ENCODE measurements at places on chromosomes 4 and X.

DNA sequence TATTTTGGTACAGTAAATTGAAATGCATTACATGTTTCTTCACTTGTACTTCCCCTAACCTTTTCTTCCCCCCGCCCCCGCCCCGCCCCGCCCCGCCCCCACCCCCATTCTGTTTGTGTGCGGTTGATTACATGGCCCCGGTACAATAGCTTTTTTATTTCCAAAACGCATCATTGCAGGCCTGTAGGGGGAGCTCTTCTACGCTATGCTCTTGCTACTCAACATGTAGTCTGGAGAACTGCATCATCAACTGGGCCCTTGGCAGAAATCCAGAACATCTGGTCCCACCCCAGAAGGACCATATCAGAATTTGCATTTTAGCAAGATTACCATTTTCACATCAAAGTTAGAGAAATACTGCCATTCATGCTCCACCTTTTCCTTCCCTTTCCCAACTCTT lies 333.3 kb upstream of the DDX53 start:
- no peak for DNase-seq

DNA sequence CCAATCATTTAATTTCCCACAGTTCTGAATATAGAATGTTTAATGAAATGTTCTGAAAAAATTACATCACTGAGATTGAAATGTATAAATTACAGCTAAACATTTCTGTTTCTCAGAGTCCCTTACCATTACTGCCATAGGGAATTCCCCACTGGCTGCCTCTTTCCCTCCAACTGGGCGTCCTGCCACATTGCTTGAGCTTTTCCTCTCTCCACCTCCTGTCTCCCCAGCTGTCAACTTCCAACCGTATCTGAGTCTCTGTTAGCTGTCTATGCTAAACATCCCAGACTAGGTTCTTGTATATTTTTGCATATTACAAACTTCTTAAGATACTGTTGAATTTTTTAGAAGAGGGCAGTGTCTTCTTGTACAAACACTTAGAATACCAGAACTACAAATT lies 407.3 kb upstream of the SLIT2 start:
- DNase-seq, result no peak

DNA sequence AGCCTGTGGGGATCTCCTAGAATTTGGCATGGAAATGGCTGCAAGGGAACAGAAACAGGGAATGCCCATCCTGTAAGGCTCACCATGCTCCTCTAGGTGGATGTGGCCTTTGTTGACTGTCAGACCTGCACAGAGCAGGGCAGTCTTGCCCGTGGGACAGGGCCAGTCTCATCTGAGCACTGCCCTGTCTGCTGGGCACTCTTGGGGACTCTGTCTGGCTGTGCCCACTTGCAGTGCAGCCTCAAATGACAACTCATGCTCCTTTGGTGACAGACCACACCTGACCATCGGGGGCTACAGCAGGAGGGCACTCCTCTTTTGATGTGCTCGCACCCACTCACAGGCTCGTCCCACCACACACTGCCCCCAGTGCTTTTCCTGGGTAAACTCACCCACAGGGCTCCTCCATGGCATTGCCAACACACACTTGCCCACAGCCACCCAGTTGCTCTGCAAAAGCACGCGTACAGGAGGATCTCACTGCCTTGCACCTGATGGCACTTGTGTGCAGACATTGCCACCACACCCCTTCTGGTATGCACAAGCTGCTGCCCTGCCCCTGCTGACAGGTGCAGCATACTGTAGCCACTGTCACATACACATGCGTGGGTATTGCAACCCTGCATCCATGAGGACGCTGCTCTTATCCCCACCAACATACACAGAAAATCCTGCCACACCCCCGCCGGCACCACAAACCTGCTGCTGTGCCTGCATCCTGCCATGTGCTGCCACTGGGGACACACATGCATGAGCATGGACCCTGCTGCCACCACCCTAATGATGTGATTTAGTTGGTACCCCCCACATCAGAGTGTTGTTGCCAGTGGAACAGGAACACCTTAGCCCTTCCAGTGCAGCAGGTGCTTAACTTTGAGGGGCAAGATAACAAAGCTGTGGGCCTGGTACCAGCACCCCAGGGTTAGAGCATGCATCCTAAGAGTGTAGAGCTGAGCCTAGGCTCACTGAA lies 100.1 kb upstream of the ARHGEF9 start:
- DNase-seq, result no peak

GRCh38 chr4:142110136-142110535 lies 473.8 kb downstream of the IL15 start:
- DNase-seq, result no peak

GRCh38 chrX:68923147-68923546 lies 94.3 kb downstream of the EFNB1 start:
- DNase-seq, result no peak

DNA sequence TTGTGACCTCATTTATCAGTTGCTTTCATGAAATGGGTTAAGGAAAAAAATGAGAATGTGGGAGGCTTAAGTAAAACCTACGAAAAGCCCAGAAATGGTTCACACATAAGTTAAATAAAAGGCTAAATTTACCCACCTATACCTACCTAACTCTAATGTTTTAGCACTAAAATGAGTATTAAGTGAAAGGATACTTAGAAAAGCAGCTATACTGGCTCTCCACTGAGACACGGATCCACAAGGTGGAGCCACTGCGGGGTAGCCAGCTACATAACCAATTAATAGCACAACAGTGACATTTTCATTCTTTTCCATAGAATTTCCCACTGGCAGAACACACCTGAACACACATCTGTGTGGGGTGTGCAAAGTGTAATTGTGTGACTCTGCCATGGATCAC lies 101.9 kb downstream of the MAML3 start:
- peak; percentile 21 for DNase-seq

DNA sequence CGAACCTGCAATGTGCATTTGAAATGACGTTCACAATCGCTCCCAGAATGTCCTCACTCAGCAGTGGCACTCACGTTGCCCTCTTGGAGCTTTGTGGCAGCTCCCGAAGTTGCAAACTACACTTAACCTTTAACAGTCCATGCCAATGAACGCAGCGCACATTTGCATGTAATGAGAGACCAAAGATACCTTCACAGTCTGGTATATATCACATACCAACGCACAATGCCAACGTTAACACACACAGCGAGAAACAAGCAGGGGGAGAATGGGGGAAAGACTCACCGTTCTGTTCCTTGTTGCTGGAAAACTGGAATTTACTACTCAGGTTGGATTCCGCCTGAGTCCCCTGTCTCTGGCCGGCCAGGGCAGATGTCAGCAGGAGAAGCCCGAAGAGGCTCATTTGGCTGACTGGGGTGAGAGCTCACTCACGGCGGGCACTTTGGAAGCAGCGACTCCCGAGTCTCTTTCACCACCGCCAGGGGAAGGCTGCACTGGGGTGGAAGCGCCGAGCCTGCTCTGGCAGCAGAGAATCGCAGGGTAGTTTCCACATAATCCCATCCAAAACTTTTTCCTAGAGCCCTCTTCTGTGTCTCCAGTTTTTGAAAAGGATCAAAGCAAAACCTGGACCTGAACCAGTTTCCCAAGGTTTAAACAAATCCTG lies 966 bp downstream of the PDGFC start:
- no peak for DNase-seq

DNA sequence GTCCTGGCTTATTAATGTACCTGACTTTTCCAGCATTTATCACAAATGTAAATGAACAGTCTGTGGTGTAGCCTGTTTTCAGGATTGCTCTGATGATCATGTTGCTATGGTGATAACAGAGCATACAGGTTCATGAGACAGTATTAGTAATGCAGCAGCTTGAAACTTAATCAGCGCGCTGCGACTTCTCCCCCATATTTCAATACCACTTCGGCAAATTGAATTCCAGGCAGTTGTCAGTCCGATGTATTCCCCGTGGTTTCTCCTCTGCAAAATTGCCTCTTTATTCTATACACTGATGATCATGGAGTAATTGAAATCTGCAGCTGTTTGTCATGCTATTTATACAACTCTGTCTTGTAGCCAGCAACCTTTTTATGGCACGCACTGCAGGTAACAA lies 239.3 kb downstream of the C4orf33 start:
- no peak for DNase-seq

- no peak for DNase-seq
These were observed 192.5 kb upstream of the TTC29 start for GRCh38 chr4:147138171-147138570.

DNA sequence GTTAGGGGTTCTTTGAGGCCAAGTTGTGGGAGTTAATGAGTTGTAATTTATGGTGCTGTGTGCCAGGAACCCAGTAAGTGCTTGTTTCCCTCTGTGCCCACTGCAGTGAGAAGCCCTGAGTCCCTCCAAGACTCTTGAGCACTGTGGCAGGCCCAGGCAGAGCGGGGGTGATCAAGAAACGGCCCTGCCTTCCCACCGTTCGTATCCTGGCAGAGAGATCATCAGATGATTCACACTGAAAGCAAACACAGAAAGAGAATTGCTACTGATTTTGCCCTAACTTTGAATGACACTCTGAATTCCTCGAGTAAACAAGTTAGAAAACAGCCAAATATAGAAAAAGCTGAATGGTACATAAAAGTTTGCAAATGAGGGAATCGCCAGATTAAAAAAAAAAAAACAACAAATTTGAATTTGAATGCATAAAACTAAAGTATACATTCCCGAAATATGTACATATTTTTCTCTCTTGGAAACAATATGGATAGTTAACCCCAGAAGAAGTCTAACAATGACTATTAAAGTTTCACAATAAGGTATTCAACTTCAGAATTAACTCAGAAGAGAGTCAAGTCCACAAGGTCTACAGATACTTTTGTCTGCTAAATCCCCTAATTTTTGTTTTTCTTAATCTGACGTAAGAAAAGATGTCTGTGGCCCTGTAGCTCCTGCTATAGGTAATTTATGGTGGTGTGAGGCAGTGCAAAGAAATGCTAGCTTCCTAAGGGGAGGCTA lies 71.8 kb downstream of the AFAP1 start:
- no peak for DNase-seq

- no peak for DNase-seq
These were observed 146.8 kb upstream of the IL1RAPL2 start for GRCh38 chrX:104419211-104419610.

GRCh38 chr4:138611721-138612120 lies 369.6 kb upstream of the SLC7A11 start:
- no peak for DNase-seq

DNA sequence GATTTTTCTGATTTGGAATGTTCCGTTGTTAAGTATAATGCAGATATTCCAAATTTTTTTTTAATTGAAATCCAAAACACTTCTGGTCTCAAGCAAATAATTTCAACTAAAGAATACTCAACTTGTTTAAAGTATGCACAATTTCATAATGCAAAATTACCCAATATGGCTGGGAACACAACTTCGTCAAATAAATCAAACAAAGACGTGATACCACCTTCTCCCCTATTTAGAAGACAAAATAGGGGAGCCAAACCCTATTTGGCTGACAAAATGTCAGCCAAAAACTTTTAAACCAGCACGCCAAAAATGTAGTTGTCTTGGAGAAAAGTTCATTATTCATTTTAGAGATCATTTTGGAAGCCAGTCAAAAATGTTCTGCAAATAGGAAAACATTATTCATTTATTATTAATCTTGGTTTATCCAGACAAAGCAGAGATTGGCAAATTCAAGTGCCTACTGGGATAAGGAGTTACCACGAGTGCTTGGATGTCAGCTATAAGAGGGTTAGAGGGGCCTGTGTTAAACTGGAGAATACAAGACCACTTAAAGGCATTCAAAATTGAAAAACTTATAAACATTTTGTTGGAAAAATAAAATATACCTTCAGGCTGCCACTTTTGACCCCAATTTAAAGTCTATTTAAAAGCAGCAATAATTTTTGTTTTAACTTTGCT lies 3.3 kb upstream of the TKTL2 start:
- no peak for DNase-seq

- no peak for DNase-seq
These were observed 65.8 kb upstream of the ETNPPL start for GRCh38 chr4:108828620-108829019.

GRCh38 chr4:70842761-70843435 lies 3.2 kb upstream of the GRSF1 start:
- DNase-seq, result no peak

- DNase-seq, result no peak
These were observed 1496.2 kb downstream of the TECRL start for GRCh38 chr4:62913065-62913464.

GRCh38 chr4:1792832-1793495 lies at the start of gene FGFR3:
Gene FGFR3, plus strand, starts transcription at chr4:1793293. Its CDS starts 642 bp downstream, at chr4:1793935.
- DNase-seq, result peak; percentile 18

GRCh38 chr4:55866973-55867574 lies 13.6 kb downstream of the EXOC1 start:
- DNase-seq, result no peak

GRCh38 chrX:153556767-153557166 lies 39.3 kb downstream of the ATP2B3 start:
- DNase-seq, result no peak

DNA sequence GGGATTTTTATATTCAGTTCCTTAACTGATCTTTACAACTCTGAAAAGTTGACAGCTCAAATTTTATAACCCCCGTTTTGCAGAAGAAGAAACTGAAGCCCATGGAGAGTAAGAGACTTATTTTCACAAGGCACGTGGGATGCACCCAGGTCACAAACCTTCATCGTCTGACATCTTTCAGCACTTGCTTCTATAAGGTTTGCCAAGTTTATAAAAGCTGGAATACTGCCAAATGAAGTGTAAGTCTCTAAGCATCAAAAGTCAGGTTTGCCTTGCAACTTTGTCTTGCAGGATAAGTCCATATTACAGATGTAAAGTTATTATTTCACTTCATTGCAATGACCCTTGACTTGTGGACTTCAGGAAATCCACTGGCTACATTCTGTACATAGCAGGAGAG lies 6.3 kb upstream of the KCNIP4 start:
- DNase-seq, result no peak

- DNase-seq, result no peak
These were observed 23.6 kb downstream of the CCKAR start for GRCh38 chr4:26466578-26467270.

DNA sequence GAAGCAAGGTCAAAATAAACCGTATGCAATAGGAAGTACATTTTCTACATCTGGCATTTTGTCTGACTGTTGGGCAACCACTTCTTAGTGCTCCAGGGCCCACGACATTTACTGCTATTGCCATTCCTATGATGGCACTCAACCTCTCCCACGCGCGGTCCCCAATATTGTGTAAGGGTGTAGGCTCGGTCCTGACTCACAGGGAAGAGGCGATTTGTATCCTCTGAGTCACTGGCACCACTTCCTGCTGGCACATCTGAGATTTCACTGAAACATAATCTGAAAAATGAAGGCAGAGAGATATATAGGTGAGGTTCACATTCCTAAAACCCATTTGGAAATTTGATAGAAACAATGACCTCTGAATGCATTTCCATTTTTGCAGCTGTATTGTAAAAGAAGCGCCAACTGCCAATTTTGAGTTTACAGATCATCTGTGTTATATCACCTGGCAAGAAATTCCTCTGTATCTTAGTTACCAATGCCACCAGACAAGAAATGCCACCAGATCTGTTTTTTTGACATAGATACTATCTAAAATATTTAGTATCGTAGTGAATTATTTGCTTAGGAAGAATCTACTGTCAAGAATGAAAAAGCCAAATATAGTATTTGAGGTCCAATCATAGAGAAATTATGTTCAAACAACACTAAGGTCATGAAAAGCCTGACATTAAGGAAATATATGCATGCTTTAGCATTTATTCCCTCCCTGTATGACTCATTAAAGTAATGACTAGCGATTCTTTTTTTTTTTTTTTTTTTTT lies 9.8 kb downstream of the EREG start:
- no peak for DNase-seq
